Fibroblast of skin of abdomen (primary cell): ENCODE measurements at places on chromosomes 7 and 10.

DNA sequence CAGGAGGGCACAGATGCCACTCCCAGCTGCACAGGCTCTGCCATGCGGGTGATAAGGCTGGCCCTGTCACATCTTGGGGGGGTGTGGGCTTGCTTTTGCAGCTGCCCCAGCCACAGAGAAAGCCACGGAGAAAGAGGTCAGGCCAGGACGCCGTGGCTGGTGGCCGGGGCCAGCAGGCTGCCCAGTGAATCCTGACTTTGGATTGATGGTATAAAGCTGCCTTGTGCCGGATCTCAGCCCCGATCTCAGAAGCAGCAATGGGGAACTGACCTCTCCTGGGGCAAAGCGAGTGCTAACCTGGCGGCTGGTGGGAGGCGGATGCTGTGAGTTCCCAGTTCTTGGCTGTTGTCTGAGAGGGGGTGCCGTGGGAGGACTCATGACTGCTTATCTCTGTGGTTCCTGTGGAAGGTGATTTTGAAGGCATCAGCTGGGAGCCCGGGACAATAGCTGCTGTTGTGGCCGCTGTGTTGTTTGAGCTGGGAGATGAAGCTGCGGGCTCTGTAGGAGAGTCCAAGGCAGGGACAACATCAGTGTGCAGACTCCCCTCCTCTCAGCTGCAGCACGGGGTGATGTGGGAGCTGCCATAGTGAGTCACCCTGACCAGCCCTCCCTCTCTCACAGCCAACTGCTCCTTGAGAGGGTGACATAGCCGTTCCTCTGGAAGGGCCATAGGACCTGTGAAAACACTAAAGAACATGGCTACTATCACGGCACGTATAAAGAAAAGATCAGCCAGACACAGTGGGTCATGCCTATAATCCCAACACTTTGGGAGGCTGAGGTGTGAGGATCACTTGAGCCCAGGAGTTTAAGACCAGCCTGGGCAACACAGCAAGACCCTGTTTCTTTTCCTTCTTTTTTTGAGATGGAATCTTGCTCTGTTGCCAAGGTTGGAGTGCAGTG is 17.0 kb downstream of the IL15RA start:
- no peak for DNase-seq

DNA sequence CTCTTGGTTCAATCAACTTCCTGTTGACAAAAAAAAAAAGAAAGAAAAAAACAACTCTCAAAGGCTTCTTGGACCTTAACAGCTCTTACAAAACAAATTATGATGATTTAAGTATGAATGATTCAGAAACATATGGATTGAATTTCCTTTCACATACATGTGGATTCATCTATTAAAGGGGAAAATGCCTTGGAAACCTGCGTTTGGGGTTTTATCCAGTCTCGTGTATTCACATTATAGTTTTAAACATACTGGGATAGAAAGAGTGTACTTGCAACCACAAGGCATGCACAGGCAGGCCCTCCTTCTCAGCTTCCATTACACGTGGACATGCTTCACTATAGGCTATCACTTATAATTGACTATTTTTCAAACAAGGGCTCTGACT is 286.7 kb downstream of the INHBA start:
- DNase-seq: peak; percentile 90

GRCh38 chr10:124627866-124628675 is 116.1 kb downstream of the FAM53B start:
- no peak for DNase-seq

GRCh38 chr10:128781637-128782036 is 655.4 kb upstream of the MKI67 start:
- no peak for DNase-seq

DNA sequence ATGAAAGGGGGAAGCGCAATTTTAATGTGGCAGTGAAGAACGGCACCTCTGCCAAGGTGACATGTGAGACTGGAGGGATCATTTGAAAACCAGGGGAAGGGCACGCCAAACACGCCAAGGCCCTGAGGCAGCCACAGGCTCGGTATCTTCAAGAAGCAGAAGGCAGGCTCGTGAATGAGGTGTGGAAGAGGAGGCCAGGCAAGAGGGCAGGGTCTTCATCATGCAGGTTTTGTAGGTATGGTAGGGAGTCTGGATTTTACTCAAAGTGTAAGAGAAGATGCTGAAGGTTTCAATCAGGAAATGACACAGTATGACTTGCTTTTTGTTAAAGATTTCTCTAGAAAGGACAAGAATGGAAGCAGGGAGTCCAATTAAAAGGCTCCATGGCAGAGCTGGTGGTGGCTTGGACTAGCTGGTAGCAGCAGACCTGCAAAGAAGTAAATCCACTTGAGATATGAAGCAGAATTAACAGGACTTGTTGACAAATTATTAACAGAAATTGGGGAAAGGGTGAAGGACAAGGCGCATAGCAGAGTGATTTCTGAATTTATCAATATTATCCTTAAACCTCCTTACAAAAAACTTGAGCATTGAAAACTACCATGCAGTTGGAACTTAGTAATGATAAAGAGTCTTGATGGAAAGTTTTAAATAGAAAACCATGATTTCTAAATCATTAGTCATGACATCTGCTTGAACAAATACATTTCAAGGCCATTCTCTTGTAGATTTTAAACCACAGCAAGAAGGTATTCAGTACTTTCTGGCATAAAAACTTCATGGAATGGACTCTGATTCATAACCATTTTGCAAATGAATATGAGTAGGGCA is 70.4 kb downstream of the COA1 start:
- DNase-seq: peak; percentile 92
